ENCODE measurements at places on chromosomes 7 and 10.
A peak's percentile ranks its signal among the peaks of the same experiment; 100 is the strongest.

- DNase-seq, result no peak
Observed at GRCh38 chr7:105021352-105021751, 7.3 kb downstream of the KMT2E start.

GRCh38 chr7:157707983-157708918, 371.4 kb downstream of the DNAJB6 start:
- DNase-seq, result no peak

DNA sequence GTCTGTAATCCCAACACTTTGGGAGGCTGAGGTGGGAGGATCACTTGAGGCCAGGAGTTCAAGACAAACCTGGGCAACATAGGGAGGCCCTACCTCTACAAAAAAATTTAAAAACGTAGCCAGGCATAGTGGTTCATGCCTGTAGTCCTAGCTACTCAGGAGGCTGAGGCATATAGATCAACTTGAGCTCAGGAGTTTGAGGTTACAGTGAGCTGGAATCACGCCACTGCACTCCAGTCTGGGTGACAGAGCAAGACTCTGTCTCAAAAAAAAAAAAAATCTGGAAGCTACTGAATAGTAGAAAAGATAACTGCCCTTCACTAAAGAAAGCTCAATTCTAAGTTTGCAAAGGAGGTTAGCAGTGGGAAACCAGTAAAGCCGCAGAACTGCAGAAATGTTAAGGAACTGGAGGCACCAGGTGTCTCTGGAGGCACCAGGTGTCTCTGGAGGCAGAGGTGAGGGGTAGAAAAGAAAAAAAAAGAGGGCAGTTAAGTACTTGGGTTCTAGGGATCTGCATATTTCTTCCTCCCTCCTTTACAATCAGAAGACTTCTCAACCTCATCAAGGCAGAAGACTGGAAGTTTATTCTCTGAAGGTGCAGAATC, 56.5 kb downstream of the RNLS start:
- DNase-seq, result no peak

- DNase-seq, result no peak
Observed at GRCh38 chr10:77165445-77166208, 472.0 kb downstream of the KCNMA1 start.

GRCh38 chr7:157568770-157569584, 232.2 kb downstream of the DNAJB6 start:
- peak; percentile 21 for DNase-seq
